ENCODE measurements at places on chromosomes 12 and 14.

DNA sequence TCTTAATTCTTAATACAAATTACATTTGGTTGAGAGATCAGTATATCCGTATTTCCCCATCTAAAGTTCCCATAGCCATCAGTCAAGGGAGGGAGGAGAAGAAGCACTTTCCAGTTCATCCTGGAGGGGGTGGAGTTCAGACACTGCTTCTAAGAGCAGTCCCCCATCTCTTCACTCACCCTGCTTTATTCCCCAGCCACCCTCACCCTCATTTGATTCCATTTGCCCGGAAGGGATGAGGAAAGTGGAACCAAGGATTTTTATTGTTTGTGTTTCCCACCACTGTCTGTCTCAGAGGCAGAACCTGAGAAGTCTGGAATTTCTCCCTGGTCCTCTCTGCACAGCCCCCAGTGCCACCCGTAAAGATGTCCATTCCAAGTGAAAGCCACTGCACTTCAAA lies 134.2 kb upstream of the HIF1A start:
- no peak for DNase-seq

DNA sequence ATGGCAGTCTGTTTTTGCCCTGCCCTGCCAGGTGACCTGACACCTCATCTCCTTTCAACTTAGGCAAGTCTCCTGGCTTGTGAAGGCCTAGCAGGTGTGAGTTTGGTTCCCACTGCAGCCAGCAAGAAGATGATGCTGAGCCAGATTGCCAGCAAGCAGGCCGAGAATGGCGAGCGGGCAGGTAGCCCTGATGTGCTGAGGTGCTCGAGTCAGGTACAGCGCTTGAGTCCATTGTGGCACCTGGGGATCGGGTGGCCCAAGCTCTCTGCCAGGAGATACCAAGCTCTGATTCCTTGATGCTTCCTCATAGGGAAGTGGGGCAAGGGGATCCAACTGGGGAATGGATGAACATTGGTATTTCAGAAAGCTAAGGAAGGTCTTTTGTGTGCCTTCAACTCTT lies 4.1 kb upstream of the CSAD start:
- no peak for DNase-seq

- peak; percentile 79 for DNase-seq
Observed at GRCh38 chr12:107530701-107531100, 154.9 kb upstream of the PWP1 start.

DNA sequence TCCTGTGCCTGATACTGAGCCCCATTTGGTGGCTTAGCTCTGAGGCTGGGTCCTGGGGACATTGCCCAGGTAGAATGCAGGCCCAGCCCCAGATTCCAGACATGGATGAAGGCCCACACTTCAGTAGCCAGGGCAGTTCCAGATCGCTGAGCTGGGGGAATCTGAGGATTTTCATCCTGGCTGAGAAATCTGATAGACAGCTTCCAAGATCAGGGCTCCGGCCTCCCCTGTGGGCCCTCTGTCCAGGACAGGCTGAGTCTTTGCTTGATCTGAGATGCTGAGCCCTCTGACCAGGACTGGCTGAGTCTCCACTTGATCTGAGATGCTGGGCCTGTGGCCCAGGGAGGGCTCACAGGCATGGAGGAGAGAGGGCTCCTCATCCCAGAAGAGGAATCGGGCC lies 3.3 kb upstream of the RASAL1 start:
- DNase-seq: no peak

DNA sequence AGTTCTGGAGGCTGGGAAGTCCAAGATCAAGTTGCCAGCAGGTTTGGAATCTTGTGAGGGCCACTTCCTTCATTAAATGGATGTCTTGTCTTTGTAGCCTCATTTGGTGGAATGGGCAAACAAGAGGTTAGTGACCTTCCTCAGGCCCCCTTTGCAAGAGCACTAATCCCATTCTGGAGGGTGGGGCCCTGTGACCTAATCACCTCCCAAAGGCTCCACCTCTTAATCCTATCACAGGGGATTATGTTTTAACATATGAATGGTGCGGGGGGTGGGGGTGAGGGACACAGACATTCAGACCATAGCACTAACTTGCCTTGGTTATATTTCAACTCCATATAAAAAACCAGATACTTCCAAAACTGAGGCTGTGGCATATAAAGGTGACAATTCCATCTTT lies 59.9 kb upstream of the PPP4R3A start:
- DNase-seq: no peak

DNA sequence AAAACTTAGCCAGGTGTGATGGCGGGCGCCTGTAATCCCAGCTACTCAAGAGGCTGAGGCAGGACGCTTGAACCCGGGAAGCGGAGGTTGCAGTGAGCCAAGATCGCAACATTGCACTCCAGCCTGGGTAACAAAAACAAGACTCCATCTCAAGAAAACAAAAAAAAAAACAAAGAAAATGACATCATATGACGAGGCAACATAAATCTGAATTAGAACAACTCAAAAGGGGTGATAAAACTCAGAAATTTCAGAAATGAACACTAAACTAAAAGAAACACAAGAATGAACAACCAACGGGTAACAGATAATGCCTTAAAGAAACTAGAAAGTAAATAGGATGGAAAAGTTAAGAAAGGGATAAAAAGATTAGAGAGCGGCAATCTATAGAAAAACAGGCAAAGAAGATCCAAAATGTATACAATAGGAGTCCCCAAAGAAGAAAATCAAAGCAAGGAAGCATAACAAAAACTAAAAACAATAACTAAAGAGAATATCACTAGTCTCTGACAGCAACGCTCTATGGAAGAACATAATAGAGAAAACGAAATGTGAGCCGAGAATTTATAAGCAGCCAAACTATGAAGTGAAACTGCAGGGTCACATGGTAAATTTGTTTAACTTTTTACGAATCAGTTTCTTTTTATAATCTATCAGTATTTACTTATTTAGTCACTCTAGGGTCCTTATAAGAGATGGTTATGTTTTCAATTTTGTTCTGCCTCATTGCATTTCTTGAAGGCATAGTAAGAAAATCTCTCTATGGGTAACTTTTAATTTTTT lies 45.7 kb downstream of the SPPL3 start:
- DNase-seq: no peak

DNA sequence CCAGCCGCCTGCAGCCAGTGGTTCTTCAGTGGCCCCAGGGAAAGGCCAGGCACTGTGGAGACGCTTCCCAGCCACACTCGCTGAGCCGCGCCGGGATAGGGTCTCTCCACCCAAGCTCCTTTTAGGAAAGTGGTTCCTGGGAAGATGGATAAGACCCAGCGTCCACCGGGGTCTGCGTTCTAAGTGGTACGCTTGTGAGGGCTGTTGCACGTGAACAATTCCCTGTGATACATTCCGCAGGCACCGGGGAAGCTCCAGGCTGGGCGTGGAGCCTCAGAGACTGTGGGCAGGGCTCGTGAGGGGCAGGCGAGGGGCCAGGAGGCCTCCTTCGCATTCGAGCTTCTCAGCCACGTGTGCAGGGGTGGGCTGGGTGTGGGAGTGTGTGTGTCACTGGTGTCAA lies 48.4 kb downstream of the GALNT9 start:
- DNase-seq: no peak

DNA sequence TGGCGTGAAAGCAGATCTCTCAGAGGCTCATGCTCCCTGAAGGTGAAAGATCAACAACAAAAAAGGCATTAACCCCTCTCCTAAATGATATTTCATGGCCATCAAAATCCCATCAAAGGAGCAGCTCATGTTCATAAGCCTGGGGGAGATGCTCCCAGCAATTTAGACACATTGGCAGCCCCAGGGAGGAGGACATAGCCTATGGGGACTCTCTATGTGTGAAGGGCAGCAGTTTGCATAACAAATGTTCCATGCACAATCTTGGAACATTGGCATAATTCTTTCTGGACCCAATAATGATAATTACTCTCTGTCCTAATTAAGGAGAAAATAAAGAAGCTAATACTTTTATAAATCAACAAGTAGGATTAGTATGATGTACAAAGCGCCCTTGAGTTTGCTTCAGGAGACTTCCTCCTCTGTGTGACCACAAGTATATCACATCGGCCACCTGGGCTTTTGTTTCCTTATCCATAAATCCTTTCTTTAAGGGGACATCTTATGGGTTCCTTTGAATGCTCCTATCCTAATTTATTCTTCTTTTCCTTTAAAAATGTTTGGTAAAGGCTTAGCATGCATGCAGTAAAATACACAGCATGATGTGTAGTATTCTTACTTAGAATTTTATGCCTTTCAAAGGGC lies 161.9 kb upstream of the PLEKHG7 start:
- no peak for DNase-seq

GRCh38 chr14:78340250-78340649 lies 170.1 kb downstream of the NRXN3 start:
- DNase-seq: no peak

DNA sequence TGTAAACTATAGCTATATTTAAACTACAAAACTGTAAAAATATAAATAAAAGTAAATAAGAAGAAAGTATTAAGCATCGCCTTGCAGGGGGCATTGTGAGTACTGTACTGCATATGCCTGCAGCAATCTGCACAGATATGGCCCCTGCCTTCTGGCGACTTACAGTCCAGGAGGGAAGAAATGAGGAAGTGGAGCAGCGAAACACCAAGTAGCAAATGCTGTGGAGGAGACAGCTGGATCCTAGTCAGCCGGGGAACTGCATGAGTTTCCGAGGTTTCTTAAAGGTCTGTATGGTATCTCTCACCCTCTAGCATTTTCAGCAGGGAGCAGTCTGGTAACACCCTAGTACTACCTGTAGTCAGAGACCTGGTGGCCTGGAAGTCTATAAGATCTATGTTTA lies 256.9 kb downstream of the CACNA1C start:
- DNase-seq: no peak

GRCh38 chr12:75087654-75088053 lies 122.0 kb downstream of the KCNC2 start:
- no peak for DNase-seq

- no peak for DNase-seq
Observed at GRCh38 chr12:5102261-5102789, 58.6 kb downstream of the KCNA5 start.

GRCh38 chr12:22536971-22537544 lies 7.3 kb downstream of the C2CD5 start:
- no peak for DNase-seq

- no peak for DNase-seq
Observed at GRCh38 chr12:6363010-6363329, 12.4 kb downstream of the SCNN1A start.

GRCh38 chr14:75286313-75286712 lies 7.7 kb downstream of the FOS start:
- no peak for DNase-seq

DNA sequence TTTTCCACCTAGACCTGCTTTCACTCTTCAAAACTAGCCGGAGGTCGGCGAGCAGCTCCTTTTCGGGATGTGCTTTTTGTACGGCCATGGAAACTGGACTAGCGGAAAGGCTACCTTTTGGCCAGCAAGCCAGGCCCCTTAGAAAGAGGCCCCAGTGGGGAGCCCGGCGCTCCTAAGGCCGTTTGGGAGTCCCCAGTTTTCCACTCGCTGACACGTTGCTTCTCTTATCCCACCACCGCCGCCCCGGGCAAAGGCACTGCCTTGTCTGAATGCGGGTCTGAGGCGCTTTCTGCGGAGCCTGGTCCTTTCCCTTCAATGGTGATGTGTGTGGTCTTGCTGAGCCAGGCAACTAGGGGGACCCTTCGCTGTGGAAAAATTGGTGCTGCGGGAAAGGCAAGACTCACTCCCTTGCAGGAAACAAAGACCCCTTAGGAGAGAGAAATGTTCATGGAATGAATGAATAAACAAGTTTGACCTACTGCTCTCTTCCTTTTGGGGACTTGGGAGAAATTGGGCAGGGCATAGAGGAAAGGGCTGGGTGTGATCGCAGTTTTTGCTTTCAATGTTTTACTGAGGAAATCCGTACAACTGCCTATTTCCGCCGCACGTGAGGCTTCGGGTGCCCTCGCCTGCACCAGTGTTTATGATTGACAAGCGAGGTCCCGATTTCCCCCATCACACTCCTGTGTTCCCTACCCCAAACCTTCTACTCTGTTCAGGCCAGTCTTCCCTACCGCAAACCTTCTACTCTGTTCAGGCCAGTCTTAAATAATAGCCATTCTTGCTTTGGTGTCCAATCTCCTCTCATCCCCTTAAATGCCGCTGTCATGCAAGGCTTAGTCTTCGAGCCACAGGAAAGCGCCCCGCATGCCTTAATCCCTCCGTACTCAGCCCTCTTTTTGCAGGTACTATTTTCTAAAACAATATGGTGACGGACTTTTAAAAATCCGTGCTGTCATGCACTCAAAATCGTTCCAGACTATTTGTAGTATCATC lies 1.0 kb upstream of the SLC38A2 start:
- peak; percentile 86 for DNase-seq

GRCh38 chr12:89319122-89319521 lies 33.2 kb downstream of the DUSP6 start:
- DNase-seq: no peak

GRCh38 chr14:91272341-91273272 lies 28.1 kb upstream of the GPR68 start:
- no peak for DNase-seq

DNA sequence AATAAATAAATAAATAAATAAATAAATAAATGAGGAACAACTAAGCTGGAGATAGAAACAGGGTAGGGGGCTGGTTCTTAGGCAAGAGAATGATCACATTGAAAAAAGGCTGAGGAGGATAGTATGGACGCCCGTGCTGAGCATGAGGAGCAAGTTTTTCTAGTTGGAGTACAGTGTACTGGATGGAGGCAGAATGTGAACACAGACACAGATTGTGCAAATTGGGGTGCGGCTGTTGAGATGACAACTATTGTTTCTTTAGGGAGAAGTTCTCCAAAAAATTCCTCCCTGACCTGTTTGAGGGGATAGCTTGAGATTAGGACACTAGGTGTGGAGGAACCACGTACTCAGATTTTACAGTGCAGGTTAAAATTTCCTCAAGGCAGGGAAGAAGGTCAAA lies 979 bp upstream of the BIN2 start:
- DNase-seq: no peak

DNA sequence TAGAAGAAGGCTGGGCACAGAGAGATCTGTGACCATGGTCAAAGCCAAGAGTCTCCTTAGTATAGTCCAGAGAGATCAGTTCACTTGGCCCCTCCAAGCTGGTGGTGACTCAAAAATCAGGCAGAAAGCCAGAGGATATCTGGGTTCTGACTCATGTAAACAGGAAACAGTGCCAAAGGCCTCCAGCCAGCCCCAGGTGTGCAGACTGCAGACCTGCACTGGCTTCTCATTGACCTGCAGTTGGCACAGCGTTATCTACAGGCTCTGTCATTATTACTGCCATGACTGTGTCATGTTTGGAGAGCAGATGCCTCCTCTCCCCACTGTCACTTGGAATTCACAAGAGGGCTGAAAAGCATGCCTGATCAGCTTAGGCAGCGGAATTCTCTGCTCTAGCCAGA lies 295.7 kb upstream of the PRKD1 start:
- DNase-seq: peak; percentile 65

- peak; percentile 77 for DNase-seq
Observed at GRCh38 chr14:74979442-74980397, 23.0 kb upstream of the EIF2B2 start.

All from muscle of back (tissue), 13 donors.